ENCODE measurements at places on chromosomes 7 and 10.

DNA sequence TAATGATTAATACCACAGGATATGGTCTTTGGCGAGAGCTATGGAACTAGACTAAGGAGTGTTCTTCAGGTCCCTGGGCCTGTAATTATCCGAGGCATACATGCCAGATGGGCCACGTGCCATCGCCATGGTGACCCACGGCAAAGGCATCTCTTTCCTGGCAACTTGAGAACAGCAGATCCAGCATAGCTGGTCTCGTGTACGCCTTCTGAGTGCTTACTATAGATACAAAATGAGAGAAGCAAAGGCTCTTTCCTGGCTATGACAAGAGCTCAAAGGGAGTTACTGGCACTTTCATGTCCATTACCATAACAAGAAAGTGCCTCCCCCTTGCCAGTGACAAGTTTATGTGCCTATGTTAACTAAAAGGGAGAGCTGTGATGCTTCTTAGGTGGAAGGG, 26.0 kb upstream of the GLI3 start:
- peak; percentile 45 for DNase-seq

- DNase-seq = no peak
Observed at GRCh38 chr7:22945584-22945983, 68.3 kb downstream of the HYCC1 start.

DNA sequence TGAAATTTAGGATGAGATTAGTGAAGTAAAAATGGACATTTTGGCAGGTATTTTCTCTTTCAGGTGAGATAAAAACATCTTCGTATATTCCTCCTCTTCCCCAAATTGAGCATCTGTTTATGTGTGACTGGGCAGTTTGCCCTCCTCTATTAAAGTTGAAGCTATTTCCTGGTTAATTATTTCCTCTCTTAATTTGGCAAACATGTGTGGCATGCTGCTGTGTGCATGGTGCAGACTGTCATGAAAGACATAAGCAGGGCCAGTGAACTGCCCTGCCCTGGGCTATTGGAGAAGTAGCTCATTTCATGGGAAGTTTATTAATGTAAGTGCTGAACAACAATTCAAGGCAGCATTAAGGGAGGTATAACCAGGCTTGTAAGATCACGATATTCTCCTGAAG, 52.6 kb downstream of the EVX1 start:
- no peak for DNase-seq

GRCh38 chr7:90846192-90846591, 250.1 kb downstream of the CDK14 start:
- DNase-seq = no peak

DNA sequence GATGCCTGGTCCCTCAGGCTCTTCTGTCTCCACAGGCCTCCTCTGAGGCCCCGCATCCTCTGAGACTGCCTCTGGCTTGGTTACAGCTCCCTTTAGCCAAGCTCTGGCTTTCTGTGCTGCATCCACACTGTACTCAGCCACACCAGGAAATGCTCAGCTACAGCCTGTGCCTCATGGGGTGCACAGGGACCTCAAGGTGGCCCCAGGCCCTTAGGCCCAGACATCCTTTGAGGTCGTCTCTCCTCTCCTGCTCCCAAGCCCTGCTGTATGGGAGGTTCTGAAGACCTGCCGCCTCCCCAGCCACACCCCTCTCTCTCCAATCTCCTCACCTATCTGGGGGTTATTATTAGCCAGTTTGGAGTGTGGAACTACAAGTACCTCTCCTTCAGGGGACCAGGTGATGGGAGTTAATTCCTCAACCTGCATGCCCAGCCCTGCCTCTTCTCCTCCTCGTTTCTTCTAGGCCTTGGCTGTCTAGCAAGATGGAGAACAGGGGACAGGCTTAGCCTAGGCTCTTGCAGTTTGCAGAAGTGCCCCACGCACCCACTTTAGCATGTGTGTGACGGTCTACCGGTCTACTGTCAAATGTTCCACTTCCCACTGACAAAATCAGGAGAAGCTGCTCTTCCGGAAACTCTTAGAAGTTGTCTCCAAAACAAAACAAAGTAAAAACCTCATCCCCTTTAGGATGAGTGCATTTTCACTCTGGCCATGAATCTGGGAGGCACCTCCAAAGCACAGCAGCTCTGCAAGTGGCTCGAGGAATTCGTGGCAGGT, 64.0 kb upstream of the WAC start:
- DNase-seq = no peak

DNA sequence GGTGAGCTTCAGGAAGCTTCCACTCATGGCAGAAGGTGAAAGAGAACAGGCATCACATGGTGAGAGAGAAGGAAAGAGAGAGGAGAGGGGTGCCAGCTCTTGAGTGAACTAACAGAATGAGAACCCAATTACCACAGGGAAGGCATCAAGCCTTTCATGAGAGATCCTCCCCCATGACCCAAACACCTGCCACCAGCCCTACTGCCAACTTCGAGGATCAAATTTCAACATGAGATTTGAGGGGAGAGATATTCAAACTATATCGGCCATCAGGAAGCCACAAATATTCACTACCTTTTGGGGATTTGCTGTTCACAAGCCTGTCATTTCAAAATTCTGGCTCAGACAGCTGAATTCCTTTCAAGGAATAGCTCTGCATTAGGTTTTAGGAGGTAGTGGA, 39.9 kb upstream of the SMNDC1 start:
- no peak for DNase-seq

- no peak for DNase-seq
Observed at GRCh38 chr7:111732923-111733322, 170.6 kb upstream of the IMMP2L start.

DNA sequence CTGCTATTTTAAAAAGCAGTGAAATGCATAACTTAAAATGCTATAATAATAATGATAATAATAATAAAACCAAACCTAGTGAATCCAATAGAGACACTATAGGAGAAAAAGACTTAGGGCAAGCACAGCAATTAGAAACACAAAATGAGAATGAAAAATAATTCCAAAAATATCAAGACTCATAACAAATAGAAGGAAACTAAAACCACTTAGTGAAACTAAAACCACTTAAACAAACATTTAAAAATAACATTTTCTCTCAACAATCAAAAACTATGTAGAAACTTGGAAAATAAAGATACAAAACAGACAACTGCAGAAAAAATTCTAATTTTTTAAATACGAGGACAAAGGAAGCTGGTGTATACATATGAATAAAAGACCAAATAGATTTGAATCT, 655.2 kb upstream of the NRG3 start:
- DNase-seq = no peak

- DNase-seq = no peak
Observed at GRCh38 chr7:80611353-80611752, 27.1 kb upstream of the CD36 start.

- DNase-seq = no peak
Observed at GRCh38 chr7:50268223-50268622, 36.3 kb upstream of the IKZF1 start.

DNA sequence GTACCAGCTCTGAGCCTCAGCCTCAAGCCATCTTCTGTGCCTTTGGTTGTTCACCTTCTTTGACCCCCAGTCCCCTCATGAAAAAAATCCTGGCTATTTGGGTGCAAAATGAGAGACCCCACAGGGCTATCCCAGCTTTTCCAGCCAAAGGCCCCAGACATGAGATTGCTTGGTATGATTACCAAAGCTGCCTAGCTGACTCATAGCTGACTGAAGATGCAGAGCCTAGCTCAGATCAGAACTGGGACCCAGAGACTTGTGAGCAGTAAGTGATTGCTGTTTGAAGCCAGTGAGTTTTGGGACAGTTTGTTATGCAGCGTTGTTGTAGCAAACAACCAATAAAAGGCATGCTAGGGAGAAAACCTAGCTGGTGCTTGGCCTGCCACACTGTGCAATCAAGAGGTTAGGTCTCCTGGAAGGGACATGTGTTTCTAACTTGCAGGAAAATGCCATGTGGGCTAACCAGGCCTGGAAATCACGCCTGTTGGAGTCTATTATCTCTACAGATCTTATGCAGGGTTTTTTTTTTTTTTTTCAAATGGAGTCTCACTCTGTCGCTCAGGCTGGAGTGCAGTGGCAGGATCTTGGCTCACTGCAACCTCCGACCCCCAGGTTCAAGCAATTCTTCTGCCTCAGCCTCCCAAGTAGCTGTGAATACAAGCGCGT, 48.0 kb upstream of the DAGLB start:
- no peak for DNase-seq

DNA sequence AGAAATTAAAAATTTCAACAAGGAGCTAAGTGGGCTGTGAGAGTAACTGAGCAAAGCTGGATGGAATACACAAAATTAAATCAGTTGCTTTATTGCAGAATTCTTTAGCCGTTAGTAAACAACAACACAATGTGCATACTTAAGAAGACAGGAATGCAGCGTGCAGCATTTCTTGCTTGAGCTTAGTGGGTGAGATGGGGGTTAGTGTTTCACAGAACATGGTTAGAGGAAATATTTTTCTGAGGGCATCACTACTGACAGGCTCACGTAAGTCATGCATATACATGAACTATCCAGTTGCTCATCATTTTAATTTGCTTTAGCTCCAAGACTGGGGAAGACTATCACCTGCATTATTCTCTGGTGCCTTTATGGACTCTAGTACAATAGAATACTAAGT, 80.8 kb downstream of the CD36 start:
- no peak for DNase-seq

DNA sequence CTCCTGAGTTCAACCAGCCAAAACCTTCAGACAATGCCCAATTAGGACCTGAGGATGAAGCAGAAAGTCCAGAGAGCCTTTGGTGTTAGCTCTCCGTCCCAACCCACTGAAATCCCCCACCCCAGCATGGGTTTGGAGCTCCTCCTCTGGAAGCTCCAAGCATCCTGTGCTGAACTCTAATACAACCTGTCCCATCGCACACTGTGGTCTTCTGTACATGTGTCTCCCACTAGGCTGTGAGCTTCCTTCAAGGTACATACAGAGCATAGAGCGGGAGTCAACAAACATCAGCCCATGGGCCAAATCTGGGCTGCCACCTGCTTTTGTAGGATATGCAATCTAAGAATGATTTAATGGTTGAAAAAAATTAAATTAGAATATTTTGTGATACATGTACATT, 166.5 kb downstream of the LSM5 start:
- DNase-seq = no peak

- DNase-seq = no peak
Observed at GRCh38 chr10:119518936-119519335, 23.6 kb downstream of the RGS10 start.

DNA sequence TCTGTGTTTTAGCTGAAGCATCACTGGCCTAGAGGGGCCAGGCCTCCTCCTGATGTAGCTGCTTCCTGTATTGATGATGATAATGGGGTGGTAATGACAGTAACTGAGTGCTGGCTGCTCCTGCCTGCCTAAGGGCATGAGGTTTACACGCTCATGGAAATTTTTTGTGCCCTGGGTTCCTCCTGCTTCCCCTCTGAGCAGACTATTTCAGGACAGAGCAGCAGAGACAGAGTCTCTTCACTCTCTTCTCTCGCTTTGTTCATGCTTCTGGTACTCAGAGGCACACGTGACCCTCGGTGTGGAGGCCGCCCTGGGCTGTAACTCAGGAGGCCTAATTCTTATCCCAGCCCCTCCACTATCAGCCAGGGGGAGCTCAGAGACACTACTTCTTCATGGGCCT, 27.9 kb downstream of the LRRC20 start:
- no peak for DNase-seq

DNA sequence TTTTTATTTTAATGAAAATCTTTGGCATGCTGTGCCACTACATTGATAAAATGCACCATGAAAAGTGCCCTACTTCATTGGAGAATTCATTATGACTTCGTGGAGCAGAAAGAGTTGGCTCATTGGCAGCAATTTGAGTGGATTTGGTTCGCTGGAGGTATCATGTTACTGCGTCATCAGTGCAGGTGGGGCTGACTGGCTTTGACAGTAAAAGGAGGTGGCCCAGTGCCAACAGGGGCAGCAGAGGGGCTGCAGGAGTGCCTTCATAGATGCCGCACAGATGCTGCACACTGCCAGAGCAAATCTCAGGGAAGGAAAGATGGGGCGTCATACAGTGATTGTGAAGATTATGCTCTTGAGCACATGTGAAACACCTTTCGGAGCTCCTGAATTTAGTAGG, 22.2 kb downstream of the FZD1 start:
- no peak for DNase-seq

GRCh38 chr10:78972160-78972946, 96.4 kb upstream of the ZMIZ1 start:
- no peak for DNase-seq

GRCh38 chr7:149791-150636, 42.4 kb upstream of the FAM20C start:
- no peak for DNase-seq

GRCh38 chr7:155656891-155657290, 12.4 kb downstream of the RBM33 start:
- no peak for DNase-seq

GRCh38 chr10:132916421-132916841, 25.9 kb downstream of the CFAP46 start:
- no peak for DNase-seq

- DNase-seq = no peak
Observed at GRCh38 chr7:142964502-142965246, 2.5 kb upstream of the KEL start.

DNA sequence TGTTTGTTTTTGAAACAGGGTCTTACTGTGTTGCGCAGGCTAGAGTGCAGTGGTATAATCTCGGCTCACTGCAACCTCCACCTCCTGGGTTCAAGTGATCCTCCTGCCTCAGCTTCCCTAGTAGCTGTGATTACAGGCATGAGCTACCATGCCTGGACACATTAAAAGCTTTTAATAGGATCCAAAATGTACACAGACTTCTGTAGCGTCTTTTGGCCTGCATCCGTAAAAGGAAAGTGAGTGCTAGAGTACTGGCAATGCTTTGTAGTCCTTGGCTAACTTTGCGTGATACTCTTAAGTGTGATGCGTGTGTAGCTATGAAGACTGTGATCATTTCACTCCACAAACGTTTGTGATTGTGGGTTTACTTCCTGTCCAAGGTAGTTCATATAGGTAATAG, 13.3 kb downstream of the ZRANB1 start:
- DNase-seq = no peak

GRCh38 chr10:98858525-98858924, 377.1 kb downstream of the HPSE2 start:
- no peak for DNase-seq

DNA sequence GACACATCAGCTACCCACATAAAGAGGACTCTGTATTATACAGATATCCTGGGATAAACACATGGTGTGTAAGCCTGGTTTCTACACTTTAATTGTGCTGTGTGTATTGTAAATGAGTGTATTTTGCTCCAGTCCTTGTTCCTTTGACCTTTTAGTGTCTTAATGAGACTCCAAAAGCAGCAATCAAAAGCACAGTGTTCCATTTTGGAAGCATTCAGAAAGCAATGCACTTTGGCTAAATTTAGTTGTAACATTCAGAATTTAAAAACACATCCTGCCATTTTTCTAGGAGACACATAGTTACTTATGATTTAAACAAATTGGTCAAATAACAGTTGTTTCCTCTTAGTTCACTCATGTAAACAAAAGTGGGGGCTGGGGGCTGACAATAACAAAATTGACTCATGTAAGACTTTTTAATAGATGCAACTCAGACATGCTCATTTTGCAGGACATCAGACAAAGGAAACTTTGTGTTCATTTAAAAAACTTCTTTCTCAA, 122.2 kb downstream of the GPR37 start:
- no peak for DNase-seq

- DNase-seq = peak; percentile 86
Observed at GRCh38 chr7:104848138-104848990, 165.6 kb upstream of the KMT2E start.

GRCh38 chr10:46247808-46248569, 38.8 kb upstream of the ANTXRL start:
- DNase-seq = no peak

GRCh38 chr10:29598851-29599311, 35.9 kb downstream of the SVIL start:
- no peak for DNase-seq

GRCh38 chr10:77415313-77415960, 222.2 kb downstream of the KCNMA1 start:
- DNase-seq = no peak
